Stimulated activated CD4-positive, alpha-beta T cell treated with anti-CD3 and anti-CD28 coated beads, Interleukin-2, amount 100 ng/mL, for 48 hours (primary cell): ENCODE measurements at places on chromosomes 16 and 17.

- no peak for DNase-seq
These were observed 163.5 kb upstream of the CDH11 start for GRCh38 chr16:65285128-65286048.

GRCh38 chr17:48455791-48456190 is 25.8 kb upstream of the SKAP1 start:
- DNase-seq: no peak

GRCh38 chr16:89517128-89517527 is 8.9 kb downstream of the SPG7 start:
- DNase-seq: no peak

- DNase-seq: no peak
These were observed 39.8 kb upstream of the TMC5 start for GRCh38 chr16:19377864-19378263.

DNA sequence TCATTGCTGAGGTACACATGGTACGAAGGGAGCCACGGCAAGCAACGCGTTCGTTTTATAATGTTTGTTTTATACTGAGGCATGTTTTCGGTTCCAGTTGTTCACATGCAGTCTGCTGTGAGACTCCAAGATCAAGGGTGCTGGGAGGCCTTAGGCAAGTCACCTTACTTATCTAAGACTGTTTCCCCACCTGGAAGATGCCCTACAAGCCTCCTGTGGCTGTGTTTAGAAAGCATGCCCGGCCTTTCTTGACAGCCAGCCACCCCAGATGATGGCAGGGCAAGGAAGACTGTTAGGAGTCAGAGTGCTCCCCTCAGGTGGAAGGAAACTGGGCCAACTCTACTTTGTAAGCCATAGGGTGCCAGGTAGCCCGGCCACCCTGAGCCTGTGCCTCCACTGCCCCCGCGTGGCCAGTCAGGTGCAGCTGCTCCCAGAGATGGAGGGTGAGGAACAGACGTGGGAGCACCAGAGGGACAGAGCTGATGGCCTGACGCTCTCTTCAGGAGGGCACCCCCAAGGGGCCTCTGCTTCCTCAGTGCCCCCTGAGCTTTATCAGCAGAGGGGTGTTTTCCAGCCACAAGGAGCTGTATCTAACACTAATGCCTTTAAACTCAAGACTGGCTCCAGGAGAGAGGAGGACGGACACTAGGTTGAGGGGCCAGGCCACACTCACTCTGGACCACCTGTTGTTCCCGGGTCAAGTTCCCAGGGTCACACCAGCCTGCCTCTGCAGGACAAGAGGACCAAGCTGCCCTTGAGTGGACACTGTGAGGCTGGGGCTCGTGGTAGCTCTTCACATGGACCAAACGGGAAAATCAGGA is 5.4 kb downstream of the NAT9 start:
- DNase-seq: peak; percentile 57

- no peak for DNase-seq
These were observed 164.6 kb downstream of the RPTOR start for GRCh38 chr17:80709090-80709695.

DNA sequence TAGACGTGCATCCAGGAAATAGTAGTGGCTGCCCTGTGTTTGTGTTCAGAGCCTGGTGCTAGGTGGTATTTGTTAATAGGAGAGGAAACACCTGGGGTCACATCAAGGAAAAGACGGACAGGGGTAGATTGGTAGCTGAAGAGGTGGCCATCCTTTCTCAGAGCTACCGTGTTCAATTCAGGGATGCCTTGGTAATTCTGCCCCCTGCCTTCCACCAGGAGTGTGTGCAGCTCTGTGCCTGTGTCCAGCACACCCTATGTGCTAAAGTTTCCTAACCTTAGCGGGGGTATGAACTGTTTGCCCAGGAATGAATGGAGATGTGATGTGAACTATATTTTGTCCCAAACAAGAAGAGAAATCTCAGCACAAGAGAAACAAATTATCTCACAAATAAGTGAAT is 174.1 kb upstream of the MPHOSPH6 start:
- no peak for DNase-seq

DNA sequence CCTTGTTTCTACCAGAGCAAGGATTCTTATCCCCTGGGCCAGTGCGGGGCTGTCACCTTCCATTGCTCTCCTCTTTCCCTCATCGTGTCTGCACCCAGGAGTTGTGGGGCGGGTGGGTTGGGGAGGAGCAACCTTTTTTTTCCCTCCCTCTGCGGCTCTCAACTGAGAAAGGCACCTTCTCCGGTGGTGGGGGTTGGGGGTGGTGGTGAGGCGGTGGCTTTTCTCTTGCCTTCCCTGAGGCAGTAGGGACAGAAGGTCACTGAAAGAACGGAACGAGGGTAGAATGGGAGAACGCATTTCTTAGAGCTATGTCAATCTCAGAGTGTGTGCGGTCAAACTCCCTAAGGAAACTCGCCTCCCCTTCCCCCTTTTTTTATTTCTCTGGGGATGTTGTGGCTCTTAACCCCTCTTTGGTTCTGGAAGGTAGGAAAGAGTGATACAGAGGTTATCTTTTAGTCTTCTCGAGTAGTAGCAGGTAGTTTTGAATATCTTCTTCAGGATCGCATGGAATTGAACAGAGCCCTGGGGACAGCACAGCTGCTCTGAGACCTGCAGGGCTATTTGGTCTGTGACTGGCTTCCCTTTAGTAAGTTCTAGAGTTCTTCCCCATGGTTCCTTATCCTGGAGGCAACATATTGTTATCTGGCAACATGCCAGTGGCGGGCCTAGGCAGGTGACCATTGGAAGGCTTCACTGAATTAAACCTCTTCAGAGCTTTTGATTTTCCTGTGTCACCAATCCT is 994 bp downstream of the CLTC start:
- DNase-seq: peak; percentile 36

DNA sequence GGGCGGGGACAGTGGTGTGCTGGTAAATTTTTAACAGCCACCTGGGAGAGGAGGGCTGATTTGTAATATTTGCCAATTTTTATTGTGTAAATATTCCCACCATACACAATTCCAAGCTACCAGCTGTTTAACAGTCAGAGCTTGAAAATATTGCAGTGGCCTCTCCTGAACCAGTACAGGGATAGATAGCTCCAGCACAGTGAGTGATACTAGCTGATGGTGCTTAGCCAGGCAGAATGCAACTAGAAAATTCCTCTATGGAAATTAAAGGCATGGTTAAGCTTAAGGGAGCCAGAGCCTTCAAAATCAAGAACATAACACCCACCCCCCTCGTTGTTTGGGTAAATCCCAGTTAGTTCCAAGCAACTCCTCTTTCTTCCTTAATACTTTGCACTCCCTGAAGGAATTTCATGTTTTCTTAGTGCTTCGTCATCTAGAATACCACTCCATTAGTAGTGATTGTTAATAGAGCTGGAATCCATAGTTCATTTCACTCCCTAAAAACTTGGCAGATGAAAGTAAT is 96.6 kb downstream of the CYB561 start:
- no peak for DNase-seq

DNA sequence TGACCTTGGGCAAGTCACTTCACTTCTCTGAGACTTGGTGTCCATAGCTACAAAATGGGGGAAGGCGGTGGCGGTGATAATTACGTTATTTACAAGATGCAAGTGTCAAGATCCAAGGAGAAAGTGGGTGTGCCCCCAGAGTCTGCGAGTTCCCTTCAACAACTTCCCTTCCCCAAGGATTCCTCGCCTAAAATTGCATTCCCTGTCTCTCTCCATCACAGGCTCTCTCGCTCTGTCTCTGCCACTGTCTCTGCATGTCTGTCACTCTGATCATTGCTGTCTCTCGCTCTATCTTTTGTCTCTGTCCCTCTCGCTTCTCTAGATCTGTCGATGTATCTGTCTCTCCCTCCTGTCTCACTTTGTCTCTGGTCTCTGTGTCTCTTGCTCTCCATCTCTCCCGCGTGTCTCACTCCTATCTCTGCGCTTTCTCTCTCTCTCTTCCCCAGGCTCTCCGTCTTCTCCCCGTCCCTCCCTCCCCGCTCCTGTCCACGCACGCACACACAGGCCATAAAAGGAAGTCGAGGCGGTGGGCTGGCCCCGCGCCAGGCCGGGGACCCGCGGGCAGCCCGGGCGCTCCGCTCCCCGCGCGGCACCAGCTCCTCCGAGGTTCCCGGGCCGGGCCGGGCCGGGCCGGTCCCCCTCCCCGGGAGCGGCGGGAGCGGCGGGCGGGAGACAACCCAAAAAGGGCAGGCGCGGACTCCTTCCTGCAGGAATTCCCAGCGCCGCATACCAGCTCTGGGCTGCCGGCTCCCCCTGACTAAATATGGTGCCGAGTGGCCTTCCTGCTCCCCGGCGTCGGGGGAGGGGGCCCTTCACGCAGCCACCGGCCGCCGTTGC is 1.1 kb upstream of the MYH11 start:
- DNase-seq: no peak
